Adrenal gland (tissue), 19 donors: ENCODE measurements at places on chromosomes 11 and 22. TPM values are rescaled to one million over a fixed set of nuclear protein-coding genes. Genes with fewer than 3 reads are reported as not detected.

GRCh38 chr22:49549256-49550140 is 278.2 kb downstream of the BRD1 start:
- DNase-seq: no peak

MRGPRX4 gene
- not detected for total RNA-seq

CBLIF gene
- total RNA-seq: not detected

CRYBB2 gene
- total RNA-seq: not detected
